Left lung (tissue), 14 donors: ENCODE measurements at places on chromosomes 3 and 15.

GRCh38 chr3:108505811-108506210 lies 4.6 kb downstream of the MYH15 start:
- no peak for DNase-seq

DNA sequence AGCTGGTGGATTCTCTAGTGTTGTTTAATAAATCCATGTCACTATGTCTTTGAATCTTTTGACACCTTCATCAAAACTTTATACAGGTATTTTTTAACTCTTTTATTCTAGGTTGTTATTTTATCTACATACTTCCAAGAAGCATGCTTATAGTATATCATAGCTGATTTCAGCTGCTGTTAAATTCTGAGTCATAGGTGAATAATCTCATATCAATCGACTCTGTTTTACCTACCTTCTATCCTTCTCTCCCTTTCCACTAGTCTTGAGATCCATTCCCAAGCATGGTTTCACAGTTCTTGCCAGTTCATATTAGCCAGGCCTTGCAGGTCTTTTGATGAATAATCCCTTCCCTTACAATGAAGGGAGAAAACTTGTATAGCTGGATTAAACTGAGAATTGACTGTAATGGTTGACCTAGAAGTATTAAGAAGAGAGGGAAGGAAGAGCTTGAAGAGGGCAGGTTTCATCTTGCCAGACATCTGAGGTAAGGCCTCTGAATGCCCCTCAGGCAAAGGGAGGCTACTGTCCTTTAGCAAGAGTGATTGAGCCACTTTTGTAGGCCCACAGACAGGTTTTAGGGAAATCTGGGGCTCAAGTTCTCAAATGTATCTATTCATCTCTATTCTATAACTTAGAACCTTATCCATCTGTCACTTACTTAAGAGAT lies 146.4 kb downstream of the EPHA6 start:
- DNase-seq, result no peak

DNA sequence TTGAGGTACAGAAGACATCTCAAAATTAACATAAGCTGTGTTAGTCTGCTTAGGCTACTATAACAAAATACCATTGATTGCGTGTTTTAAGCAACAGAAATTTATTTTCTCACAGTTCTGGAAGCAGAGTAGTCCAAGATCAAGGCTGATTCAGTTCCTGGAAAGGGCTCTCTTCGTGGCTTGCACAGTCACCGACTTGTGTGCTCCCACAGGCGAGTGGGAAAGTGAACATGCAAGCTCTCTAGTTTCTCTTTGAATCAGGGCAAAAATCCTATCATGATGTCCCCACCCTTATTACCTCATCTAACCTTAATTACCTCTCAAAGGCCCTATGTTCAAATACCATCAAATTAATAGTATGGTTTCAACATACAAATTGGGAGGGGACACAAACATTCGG lies 505.9 kb downstream of the ZIC1 start:
- no peak for DNase-seq

- no peak for DNase-seq
Measured at GRCh38 chr3:45067941-45068340, 41.8 kb downstream of the CLEC3B start.

DNA sequence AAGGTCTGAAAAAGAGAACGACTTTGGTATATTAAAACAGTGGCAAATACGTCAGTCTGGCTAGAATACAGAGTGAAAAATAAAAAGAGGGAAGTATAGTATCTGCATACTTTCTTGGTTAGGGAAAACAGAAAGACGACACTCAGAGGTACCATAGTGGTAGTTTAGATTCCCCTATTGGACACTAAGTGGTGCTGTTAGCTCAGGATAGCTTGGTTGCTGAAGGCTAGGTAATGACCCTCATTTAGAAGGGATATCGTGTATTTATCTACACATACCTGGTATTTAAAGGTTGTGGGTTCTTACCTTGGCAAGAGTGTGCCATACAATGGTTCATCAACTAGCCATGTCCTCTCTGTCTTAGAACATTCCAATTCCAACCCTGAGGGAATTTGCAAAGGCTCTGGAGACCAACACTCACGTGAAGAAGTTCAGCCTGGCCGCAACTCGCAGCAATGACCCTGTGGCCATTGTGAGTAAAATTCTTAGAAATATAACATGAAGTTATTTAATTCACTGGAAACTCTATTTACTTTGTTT lies 31.0 kb downstream of the TMOD2 start:
- DNase-seq, result no peak

- DNase-seq, result no peak
Measured at GRCh38 chr15:34126522-34126921, 24.6 kb downstream of the PGBD4 start.

DNA sequence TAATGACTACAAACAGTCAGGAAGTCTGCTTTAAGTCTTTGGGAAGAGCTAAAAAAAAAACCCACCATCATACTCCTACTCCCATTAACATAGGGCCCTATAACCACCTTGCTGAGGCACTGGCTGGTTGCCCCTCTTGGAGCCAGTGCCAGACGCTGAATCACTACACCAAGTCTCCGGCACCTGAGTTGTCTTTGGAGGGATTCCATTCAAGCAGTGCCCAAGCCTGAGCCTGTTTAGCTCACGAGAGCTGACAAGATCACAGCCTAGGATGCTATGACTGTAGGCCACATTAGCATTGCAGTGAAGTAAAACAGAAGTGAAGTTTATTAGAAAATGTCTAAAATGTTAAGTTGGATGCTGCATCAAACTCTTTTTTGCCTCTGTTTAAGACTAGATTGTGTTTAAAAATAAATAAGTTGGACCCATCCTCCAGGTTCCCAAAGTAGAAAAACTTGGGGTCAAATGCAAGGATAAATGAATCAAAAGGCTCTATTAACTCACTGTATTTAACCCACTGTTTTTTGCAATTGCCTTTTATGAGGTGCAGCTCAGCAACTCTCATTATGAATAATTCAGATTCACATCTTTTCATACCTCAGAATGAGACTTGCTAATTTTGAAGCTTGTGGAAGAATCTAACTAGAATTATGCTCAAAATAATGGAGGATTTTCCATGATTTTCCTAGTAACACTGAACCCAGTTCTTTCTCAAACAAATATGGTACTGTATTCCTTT lies 461.9 kb downstream of the FOXP1 start:
- no peak for DNase-seq

DNA sequence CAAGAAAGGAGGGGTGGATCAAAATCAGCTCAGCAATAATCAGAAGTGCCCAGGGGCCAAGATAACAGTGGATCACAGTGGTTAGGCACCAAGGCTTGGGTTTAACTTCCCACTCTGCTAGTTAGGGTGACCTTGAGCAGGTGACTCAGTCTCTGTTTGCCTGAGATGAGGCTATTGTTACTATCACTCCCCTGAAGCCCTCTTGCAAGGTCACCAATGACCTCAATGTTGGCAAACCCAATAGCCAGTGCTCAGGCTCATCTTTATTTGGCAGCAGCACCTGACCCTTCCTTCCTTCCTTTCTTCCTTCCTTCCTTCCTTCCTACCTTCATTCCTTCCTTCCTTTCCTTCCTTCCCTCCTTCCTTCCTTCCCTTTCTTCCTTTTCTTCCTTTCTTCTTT lies 102.4 kb upstream of the HACD2 start:
- no peak for DNase-seq

GRCh38 chr3:59374818-59375211 lies 325.0 kb upstream of the CFAP20DC start:
- no peak for DNase-seq

GRCh38 chr15:66833371-66833770 lies 131.3 kb downstream of the SMAD6 start:
- DNase-seq, result no peak

DNA sequence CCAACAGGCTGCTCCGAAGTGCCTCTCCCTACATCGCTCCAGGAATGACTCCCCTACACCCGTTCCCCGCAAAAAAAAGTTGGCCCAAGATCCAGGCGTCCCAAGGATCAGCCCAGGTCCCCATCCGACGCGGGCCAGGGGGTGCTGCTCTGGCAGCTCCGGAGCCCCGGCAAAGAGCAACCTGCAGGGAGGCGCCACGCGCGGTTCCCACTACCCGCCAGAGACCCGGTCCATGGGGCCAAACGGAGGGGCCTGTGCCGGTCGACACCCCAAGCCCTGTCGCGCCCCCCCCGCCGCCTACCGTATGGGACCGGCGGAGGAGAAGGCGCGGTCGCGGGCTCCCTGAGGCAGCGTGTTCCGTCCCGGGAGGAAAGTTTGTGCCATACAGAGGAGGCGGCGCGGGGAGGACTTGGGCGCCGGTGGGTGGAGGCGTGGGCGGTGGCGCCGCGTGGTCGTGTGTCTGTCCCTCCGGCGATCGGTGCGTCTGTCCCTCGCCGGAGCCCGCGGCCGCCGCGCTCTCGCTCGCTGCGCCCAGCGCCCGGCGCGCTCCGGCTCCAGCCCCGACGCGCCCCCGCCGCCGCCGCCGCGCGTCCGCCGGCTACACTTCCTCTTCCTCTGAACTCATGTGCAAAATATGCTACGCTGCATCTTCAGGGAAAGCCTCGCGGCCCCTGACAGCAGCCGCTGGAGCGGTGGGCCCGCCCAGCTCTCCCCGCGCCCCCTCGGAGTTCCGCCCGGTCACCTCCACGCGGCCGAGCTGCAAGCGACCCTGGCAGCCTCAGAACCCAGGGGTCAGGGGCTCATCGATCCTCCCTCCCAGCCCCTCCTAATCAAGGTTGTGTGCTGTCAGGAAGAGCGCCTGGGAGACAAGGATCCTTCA lies at the start of gene RFTN1:
Gene RFTN1, minus strand, starts transcription at position 559 of the 880 bp plus-strand sequence. CDS start 19,830 bp downstream, outside the sequence.
- DNase-seq, result peak; percentile 72

DNA sequence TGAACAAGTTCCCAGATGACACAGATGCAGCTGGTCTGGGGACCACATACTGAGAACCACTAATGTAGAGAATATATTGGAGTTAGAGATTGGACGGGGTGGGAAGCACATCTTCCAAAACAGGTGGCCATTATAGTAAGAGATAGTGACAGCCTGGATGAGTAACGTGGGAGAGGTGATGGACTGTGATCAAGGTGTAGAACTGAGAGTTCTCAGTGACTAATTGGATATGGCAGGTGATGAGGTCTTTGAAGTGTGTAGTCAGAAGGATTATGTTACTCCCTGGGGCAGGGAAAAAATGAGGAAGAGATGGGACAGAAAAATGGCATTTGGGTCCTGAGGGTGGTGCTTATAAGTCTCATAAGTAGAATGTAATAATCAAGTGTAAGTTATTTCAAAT lies 66.6 kb downstream of the KCNMB2 start:
- DNase-seq, result no peak

DNA sequence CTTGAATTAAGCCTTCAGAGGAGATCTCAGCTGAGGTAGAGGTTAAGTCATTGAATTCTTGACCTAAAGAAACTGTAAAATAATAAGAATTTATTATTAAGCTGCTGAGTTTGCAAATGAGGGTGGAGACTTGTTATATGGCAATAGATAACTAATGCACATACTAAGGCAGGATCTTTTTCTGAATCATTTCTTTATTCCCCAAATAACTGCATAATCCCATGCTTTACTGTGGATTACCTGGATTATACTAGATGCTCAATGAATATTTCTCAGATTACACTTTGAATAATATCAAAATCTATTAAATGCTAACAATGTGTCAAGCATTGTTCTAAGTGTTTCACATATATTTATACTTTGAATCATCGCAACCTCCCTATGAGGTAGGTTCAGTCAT lies 532.5 kb downstream of the NAALADL2 start:
- DNase-seq, result no peak
